NCI-H524 (cell line): ENCODE measurements at places on chromosomes 2 and 18.

GRCh38 chr2:57696016-57696415 lies 350.6 kb upstream of the VRK2 start:
- no peak for DNase-seq

GRCh38 chr2:1972422-1972821 lies 228.1 kb upstream of the PXDN start:
- peak; percentile 31 for DNase-seq

DNA sequence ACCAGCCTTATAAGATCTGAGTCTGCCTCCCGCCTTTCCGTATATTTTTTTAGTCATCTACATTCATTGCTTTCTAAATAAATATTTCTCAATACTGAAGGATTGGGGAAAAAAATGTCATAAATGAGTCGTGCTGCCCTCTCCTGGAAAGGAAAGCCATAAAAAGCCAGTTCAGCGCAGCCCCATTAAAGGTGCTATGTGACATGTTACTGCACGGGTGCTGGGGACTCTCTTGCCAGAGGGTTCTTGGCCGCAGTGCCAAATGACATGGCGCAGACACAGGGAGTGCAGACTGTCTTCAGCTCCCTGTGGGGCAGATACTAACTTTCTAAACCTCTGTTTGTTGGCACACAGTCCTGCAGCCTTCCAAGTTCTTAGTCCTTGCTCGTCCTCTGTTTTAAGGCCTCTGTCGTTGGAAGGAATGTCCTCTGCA lies 53.7 kb upstream of the MAP3K20 start:
- DNase-seq = no peak

- DNase-seq = no peak
These were observed 50.5 kb upstream of the ZNF516 start for GRCh38 chr18:76545433-76546087.

DNA sequence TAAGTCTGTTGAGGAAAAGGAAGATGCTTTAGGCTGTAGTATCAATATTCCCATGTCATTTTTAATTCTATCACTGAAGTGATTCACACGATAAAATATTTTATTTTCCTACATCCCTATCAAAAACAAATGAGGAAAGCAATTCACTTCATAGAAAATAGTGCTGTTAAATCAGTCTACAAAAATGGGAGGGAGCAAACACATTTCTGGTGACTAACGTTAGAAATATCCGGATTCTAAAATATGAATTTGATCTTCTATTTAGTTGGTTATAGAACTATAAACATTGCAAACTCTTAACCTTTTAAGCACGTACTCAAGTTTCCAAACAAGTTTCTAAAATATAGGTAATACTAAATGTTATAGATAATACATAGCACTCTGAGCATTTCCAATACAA lies 20.8 kb downstream of the ATF2 start:
- no peak for DNase-seq

DNA sequence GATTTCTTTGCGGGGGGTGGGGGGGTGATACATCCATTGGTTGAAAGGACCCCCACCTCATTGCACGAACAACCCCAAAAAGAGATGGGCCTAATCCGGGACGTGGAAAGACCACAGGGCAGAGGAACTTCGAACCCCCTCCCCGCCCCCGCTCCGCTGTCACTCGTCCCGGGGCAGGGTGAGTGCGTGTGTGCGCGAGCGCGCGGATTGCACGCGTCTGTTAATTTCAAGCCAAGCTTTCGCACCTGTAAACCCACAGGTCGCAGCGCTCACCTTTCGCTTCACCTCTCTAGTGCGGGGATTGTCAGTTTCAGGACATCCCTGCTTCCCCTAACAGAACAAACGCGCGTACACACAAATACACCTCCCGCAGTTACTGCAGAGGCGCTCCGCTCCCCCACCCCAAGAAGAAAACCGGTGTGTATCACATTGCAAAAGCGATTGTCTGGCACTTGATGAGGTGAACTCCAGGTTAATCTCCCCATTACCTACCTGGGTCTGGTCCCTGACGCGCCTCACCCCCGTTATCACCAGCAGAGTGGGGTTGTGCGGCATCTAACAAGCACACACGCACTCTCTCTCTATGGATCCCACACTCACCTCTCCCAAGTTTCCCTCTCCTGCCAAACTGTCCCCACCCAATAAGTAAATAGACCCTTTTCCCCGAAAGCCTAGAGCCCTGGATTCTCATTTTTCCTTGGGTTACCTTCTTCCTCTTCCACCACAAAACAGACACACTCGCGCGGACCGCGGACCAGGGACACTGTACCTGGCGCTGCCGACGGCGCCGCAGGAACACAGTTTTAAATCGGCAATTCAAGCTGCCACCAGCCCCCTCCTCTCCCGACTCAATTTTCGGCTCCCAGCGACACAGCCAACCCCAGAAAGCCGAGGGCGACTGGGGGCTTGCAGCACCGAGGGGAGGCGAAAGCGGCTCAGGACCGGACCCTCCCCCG lies 1.0 kb downstream of the CYP26B1 start:
- DNase-seq = no peak

- DNase-seq = no peak
These were observed 57.1 kb downstream of the CAVIN2 start for GRCh38 chr2:191789796-191790195.

DNA sequence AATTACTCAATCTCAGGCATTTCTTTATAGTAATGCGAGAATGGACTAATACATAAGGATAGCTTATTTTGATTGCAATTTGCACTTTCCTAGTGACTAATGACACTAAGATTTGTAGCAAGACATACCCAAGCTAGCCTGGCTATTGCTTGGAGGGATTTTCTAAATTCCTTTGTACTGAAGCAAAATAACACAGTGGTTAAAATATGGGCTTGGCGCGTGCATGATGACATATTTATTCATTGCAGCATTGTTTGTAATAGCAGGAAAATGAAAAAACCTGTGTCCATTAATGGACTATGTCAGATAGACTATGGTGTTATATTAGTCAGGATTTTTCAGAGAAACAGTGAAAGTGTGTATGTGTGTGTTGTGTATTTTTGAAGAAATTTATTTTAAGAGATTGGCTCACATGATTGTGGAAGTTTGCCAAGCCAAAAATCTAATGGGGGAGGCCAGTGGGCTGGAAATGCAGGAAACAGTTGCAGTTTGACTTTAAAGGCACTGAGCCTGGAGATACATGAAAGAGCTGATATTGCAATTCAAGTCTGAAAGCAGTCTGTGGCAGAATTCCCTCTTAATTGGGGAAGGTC lies 16.7 kb upstream of the LAPTM4A start:
- DNase-seq = no peak

DNA sequence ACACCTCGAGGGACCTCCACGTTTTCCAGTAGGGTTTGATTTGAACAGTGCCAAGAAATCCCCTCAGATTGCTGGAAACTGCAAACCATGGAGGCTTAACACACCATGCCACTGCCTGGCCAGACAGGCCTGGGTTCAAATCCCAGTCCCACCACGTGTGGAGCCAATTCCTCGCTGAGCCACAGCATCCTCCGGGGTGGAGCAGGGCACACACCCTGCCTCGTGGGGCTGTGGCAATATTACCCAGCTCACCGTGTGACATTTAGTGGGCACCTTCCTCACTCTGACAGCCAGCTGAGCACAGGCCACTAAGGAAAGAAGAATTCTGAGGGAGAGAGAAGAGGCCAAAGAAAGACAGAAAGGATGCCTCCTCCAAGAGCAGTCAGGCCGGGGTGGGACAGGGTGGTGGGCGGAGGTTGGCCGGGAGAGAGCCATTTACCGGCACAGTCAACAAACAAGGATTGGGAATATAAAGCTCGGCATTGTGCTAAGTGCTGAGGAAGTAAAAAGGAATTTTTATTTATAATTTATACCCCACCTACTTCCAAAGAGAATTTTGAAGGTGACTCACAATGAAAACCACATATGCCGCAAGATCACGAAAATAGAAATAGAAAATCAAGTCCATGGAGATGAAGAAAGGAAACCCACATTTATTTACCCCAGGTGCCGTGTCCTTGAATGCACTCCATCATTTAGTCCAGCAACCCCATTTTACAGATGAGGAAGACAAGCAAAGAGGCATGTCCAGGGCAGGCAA lies 111.5 kb downstream of the MCFD2 start:
- DNase-seq = no peak

DNA sequence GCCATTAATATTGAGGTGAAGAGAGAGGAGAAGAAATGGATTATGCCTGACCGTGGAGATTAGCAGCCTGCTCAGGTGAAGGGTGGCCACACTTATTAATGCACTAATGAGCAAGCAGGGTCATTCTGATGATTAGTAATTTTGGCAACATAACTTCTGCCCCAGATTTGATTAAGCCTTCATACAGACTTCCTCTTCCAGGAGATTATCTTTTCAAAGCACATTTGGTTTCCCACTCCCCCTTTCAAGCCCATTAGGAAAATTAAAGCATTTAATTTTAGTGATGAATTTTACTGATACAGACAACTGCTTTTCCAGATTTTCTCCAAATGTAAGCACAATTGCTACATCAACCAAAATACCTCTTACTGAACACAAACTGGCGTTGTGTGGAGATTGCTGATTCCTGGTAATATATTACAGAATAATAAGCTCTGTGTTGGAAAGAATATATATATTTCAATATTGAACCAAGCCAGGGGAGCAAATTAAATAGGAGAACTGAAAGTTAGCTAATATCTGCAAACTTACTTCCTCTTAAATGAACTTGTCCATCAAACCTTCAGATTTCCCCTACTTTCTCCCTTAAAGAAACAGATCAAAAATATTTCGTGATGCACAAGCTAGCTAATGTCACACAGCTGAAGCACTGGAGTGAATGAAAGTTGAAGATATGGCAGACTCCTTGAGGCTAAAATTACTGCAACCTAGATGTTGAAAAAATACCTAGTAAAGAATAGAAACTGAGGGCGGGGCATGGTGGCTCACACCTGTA lies 140.8 kb downstream of the FAM210A start:
- DNase-seq = no peak

GRCh38 chr18:74604774-74605173 lies 7.1 kb downstream of the ZNF407 start:
- DNase-seq = peak; percentile 8

DNA sequence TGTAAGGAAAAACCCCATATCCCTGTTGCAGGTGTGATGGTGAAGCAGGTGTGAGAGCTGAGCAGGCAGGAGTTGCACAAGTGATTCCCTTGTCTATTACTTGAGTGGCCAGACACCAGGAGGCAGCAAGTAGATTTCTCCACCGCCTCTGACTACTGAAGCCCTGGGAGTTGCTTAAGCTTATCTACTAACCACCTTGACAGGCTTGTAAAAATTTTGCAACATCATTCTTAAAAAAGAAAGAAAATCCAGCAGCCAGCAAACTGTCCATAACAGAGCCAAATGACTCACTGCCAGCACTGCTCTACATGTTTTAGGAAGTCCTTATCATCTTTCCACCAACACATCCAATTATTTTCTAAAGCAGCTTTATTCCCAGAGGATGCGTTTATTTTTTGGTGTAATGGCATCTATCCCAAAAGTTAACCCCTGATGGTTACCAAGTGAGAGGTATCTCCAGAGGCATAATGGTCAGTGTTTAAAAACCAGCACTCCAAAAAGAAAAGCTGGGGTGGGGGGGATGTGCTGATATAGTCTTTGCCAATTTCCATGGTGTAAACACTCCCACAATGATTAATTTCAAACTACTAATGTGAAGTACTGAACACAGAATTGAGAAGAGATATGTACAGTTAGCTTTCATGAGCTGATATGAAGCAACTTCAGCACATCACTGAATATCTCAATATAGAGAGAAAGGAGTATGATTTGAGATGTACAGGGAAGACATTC lies 16.3 kb upstream of the GPR39 start:
- DNase-seq = no peak

- no peak for DNase-seq
These were observed 83.4 kb downstream of the AAK1 start for GRCh38 chr2:69560147-69560482.

DNA sequence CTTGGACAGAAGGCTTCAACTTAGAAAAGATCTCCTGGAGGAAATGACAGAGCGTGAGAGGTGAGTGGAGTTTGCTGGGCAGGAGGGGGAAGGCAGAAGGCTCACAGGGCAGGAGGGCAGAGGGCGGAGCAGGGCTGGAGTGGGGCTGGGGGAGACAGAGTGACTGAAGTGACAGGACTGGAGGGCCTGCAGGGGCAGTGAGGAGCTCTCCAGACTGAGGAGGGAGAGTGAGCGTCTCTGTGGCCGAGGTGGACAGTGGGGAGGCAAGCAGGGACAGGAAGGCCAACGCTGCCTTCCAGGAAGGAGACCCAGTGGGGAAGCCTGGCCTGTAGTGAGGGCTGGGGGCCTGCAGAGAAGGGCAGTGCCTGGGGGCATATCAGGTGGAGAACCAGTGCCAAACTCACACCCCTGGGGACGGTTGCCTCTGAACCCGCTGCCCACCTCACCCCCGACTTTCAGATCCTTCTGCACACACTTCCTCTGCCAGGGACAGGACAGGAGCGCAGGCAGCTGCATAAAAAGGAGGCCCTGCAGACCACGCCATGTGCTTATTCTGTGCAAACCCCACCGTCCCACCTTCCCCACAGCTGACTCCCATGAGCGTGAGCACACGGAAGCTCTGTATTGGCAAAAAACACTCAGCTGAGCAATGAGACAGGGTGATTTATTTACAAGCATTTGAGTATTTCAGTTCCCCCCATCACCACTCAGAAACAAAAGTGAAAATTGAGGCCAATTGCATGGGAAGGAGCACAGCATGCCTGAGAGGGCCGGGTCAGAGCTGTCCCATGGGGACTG lies 244.3 kb downstream of the FAM210A start:
- DNase-seq = no peak

DNA sequence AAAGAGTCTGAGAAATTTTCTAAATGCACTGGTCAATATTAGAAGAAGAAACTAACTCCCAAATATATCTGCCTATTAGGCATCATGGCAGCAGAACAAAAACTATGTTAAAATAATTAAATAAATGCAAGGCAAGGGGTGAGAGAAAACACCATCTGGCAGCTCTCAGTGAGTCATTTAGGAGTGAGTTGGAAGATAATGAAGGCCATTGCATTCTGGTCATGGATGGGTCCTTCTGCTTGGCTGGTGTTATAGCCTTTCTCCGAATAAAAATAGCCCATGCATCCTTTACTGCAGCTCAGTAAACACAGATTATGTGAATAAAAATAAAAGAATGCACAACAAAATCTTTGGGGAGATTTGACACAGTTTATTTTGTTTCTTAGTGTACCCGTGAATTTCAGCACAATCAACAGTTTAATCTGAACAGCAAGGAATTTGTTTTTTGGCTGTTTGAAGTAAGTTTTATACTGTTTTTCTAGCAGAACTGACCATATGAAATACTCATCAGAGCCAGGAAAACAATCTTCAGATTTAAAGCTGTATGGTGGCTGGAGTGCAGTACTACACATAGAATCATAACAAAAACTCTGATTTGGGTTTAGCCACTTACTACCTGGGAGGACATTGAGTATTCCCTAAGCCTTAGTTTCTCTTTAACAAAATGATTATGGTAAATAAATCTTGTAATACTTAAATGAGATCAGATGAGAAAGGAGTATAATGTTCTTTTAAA lies 225.1 kb upstream of the ITGA4 start:
- peak; percentile 45 for DNase-seq

GRCh38 chr2:143230506-143231253 lies 101.5 kb downstream of the ARHGAP15 start:
- DNase-seq = no peak

GRCh38 chr18:46916551-46917107 lies 678 bp downstream of the PIAS2 start:
- peak; percentile 38 for DNase-seq
